Epithelial cell of prostate (primary cell): ENCODE measurements at places on chromosomes 2 and 18.

DNA sequence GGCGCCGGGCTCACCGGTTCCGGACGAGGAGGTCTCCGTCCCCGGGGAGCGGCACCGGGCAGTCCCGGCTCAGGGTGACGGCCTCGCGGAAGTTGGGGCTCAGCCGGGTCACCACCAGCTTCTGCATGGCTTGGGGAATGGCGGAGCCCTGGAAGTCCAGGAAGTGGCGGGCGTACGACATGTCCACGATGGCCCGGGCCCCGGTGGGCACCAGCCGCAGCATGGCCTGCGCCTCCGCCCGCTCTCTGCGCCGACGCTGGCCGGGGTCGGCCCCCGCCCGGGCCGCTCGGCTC, 157 bp downstream of the PTGR3 start:
- no peak for DNase-seq

GRCh38 chr18:46051731-46052461, 20.2 kb downstream of the PSTPIP2 start:
- peak; percentile 66 for DNase-seq

GRCh38 chr2:10042301-10043161, 819 bp upstream of the KLF11 start:
- no peak for DNase-seq

- DNase-seq, result no peak
Observed at GRCh38 chr2:10960606-10961489, 49.1 kb downstream of the KCNF1 start.

DNA sequence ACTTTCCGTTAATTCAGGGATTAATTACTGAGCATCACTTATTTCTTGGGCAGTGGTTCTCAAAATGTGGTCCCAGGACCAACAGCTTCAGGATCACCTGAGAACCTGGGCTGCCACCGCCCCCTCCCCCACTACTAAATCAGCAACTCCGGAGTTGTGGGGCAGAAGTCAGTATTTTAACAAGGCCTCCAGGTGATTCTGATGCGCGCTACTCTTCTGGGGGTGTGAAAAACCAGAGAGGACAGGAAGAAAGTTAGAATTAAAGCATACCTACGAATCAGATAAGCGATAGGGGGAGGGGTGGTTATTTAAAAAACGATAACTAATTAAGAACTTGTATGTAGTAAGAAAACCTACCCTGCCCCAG, 319 bp downstream of the ZSCAN30 start:
- DNase-seq, result no peak

DNA sequence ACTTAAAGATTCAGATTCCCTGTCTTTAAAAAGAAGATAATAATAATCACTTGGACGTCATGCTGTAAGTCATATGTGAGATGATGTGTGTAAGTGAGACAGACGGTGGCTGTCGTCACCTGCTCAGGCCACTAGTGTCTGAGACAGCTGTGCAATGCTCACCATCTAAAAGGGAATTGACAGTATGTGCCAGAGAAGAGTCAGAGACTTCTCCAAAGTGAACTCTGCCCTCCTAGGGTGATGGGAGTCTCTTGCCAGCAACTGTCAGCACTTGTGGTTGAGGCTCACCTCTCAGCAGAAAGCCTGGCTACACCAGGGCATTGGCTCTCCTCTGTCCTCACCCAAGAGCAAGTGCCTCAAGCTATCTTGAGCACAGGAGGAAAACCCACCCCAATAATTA, 131.6 kb upstream of the DNAJC10 start:
- no peak for DNase-seq

DNA sequence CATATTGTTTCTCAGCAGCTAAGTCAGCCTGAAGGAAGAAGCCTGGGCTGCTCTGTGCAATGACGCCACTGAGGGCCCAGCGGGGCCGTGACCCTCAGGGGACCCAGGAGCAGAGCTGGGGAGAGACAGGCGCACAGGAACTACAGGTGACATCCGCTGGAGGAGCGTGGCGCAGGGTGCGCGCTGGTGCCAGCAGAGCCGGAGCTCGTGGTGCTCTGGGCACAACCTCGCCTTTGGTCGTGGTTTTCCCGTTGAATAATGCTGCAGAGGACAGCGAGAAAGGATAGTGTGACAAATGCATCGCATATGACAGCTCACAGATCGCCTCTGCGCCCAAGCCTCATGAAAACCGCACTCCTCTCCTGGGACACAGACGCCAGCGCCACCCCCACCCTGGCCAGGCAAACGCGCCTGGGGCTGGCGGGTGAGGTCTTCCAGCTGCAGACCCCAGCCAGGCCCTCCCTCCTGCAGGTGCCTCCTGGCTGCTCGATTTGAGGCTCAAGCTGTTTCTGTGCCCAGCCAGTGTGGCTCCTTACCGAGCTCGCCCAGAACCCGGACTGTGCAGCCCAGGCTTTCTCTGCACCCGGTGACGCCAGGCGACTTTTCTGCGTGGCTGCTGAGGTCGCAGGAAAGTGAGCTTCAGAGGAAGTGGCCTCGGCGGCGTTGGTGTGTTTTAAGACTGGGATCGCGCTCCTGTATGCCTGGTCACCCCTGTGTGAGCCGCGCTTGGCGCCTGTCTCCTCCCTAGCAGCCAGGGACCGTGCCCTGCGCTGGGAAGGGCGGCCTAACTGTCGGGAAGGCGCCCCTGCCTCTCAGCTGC, 583.1 kb upstream of the HS6ST1 start:
- DNase-seq, result no peak

DNA sequence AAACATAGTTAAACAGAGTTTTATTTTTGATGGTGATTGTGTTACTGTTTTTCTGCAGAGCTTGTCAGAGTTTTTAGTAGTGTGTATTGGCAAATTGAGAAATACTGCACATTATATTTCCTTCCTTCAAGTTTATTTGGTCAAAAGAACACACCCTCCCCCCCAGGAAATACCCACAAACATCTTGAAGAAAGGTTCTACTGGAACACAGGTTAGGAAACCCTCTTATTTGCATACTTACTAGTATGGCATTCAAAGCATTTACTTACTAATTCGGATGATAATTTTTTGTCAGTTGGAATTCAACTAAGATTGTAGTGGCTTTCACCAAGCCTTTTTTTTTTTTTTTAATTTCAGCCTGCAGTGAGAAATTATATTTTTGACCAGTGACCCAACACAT, 9.1 kb downstream of the CAB39 start:
- no peak for DNase-seq

- no peak for DNase-seq
Observed at GRCh38 chr2:231425291-231425810, 29.8 kb downstream of the B3GNT7 start.

DNA sequence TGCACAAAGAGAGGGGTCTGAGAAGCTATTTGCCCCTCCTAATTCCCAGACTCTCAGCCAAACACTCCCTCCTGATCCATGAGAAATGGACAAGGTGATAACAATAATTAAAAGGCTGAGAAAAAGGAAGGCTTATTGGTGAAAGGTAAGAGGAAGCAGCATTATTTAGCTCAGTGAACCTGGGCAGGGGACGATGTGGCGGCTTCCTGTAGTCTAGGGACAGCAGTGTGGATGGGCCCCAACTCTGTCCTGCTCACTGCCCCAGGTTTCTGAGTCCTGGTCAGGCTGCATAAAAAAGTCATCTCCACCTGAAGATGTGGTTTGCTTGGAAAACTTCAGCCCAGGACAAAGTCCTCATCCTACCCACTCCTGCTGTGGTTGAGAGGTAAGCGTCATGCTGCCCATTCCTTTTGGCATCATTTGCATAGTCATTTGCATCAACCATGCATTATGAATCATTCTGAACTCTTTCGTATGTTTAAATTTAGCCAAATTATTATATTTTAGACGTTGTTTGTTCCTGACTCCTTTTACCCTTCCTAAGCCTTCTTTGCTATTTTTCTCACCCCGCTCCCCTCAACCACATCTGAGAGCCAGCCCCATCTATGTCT, 126.8 kb downstream of the CLIP4 start:
- no peak for DNase-seq

DNA sequence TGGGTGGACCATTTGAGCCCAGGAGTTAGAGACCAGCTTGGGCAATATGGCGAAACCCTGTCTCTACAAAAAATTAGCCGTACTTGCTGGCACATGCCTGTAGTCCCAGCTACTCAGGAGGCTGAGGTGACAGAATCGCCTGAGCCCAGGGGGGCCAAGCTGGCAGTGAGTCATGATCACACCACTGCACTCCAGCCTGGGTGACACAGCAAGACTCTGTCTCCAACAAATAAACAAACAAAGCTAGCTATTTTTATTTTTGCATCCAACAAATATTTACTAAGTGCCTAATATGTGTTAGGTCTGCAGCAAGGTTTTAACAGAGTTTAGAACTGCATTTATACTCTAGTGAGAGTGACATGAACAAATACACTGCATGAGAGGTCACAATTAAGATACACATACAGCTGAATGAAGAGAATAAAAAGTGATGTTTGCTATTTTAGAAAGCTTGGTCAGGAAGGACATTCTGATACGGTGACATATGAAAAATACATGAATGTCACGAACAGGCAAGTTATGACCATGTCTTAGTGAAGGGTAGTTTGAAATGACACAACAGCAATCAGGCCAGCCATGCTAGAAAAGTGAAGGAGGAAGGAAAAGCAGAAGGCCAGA, 83.2 kb upstream of the FRZB start:
- DNase-seq, result peak; percentile 51

- DNase-seq, result no peak
Observed at GRCh38 chr2:217864963-217865772, 137.6 kb downstream of the TNS1 start.

GRCh38 chr2:209367075-209367747, 56.6 kb upstream of the MAP2 start:
- DNase-seq, result no peak

GRCh38 chr2:100240386-100240785, 81.9 kb downstream of the LONRF2 start:
- no peak for DNase-seq

DNA sequence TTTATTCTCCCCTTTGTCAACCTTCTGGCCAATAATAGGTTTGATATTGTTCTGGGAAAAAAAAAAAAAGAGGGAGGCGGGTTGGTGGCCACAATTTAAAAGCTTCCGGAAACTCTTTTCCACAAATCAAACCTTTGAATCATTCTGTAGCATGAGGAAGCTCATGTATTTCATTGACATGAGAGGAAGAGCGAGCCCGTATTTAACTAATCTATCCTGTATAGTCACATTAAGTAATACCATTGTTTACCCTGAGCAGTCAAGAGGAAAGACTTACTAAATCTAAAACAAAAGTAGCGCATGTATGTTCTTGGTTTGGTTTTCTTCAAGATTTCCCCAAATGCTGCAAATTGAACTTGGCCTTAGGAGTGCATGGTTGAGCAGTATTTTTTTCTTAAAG, 120.1 kb downstream of the NCKAP5 start:
- no peak for DNase-seq

DNA sequence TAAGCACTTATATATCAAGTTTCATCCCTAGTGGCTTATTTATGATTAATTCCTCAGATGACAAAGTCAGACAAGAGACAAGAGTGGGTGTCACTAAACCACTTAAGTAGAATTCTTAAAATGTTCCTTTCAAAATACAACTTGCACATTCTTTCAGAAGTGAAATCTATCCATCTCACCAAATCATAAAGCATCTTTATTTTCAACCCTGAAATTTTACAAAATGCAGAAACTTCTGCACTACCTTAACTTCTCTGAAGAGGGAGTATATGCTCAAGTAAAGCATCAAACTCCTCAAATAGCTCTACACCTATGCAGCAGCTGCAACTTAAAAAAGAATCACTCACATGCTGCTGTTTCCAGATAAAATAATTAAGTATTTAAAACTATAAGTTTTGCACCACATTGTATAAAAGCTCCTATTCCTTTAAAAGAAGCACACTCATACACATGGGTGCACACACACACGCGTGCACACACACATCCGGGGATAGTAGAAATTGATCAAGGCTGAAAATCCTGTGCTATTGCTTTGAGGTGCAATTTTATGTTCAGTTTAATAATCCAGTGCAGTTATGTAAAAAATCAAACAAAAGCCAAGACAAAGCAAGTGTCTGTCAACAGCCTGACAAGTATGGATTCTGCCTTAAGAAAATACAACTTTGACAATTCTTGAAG, 244.5 kb downstream of the TCF4 start:
- no peak for DNase-seq

GRCh38 chr18:63421514-63421913, 762 bp downstream of the VPS4B start:
- no peak for DNase-seq

DNA sequence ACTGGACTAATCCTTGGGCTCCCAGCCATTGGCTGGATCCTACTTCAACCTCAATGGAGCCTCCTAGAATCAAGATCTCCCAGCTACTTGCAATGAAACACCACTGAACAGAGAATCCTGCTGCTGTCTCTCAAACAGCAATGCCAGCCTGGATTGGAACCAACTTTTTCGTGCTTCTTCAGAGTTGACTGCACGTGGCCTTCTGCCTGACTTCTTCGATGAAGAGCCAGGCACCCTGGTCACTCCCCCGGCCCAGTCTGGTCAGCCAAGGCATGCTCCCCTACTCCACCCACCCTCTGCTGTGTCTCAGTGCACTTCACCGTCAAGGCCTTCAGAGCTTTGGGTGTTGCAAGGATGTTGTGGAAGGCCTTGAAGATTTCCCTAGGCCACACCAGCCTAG, 148.7 kb downstream of the CLIP4 start:
- DNase-seq, result no peak

GRCh38 chr18:59249199-59249774, 24.0 kb downstream of the RAX start:
- no peak for DNase-seq

GRCh38 chr2:151437630-151438029, 27.9 kb downstream of the RIF1 start:
- no peak for DNase-seq

DNA sequence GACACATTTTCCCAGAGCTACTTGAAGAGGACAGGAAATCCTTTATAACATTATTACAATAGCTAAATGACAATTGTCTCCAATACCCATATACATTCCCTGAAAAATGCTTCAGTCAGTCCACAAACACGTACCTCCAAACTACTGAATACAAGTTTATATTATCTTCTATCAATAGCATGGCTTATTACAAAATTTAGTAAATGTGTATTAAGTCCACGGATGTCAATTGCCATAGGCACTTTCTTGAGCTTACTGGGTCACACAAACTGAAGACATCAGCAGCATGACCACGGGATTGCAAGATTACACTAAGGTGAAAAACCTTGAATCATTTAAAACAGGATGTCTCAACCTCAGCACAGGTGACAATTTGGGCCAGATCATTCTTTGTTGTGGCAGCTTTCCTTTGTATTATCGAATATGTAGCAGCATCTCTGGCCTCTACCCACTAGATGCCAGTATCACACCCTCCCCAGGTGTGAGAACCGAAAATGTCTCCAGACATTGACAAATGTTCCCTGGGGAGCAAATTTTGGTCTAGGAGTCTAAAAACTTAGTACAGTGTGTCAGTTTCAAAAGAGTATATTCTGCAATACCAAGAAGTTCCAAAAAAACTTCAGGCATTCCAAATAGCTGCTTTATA, 1.4 kb downstream of the MBD2 start:
- no peak for DNase-seq

GRCh38 chr18:48963586-48964470, 13.1 kb upstream of the SMAD7 start:
- no peak for DNase-seq

DNA sequence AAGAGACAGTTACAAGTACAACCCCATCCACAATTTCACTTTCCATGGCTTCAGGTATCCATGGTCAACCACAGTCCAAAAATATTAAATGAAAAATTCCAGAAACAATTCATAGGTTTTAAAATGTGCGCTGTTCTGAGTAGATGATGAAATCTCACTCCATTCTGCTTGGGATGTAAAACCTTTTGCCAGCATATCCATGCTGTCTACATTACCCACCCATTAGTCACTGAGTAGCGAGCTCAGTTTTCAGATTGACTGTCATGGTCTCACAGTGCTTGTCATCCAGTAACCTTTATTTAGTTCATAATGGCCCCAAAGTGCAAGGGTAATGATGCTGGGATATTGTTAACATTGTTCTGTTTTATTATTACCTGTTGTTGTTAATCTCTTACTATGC, 40.5 kb downstream of the SMAD4 start:
- DNase-seq, result no peak

- no peak for DNase-seq
Observed at GRCh38 chr2:2828774-2829368, 497.8 kb upstream of the MYT1L start.
